HT-29 (cell line): ENCODE measurements at places on chromosomes 4 and X. TPM values are rescaled to one million over a fixed set of nuclear protein-coding genes. Genes with fewer than 3 reads are reported as not detected.

DNA sequence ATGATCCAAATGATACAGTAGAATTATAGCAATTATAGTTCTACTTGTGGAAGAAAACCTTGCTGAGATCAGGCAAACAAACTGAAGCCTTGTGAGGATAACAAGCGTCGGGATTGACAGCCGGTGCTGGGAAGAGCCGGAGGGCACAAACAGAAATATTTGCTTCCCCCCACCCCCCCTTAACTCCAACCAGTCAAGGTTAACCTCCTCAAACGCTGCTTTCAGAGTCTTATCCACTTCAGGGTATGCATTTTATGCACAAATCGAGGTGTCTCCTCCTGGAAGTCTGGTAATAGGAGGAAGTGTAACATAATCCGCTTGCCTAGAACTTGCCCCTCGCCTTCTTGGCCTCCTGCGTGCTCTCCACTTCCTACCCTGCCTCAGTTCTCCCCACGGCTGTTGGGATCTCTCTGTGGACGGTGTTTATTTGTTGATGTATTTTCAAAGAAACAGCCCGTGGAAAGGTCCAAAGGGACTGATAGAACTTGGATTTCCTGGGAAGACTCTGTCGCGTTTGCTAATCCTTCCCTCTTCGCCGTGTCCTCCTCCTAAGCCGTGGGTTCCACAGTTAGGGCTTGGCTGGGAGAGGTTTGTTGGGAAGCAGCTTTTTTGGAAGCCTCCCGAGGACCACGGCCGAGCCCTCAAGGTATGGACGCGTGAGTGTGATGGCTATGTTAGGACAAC, 4.1 kb upstream of the ARX start:
- no peak for DNase-seq

- DNase-seq = no peak
Observed at GRCh38 chrX:38803243-38803587, 2.0 kb downstream of the MID1IP1 start.

The QRFPR gene
- total RNA-seq = not detected in 2 replicates

GRCh38 chr4:86055898-86056297, 304.0 kb downstream of the MAPK10 start:
- no peak for DNase-seq

DNA sequence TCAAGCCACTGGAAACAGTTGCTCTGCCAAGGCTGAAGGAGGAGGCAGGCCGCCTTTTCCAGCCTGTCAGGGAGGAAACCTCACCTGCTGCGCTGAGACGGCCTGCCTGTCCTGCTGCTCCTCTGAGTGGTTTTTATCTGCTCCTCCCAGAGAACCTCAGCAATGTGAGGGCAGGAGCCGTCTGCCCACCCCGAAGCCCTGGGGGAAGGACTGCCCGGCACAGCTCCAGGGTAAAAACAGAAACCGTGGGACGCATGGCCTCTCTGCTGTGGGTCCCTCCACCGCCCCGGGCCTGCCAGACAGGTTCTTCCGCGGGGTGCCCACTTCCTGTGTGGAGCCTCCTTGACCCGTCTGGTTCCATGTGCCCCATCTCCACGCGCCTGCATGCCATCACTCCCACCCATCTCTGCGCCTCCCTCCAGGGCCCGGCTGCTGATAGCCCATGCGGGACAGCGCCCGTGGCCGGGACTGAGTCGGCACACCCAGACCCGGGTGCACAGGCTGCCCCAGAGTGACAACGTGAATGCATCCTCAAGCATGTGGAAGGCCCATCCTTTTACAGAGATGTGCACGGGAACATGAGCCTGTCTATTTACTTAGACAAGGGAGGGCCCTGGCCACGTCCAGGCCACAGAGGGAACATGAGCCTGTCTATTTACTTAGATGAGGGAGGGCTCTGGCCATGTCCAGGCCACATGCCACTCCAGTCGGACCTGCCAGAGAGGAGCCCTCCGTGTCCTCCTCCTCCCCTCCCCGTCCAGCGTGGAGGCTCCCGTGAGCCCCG, 4.0 kb upstream of the SLC49A3 start:
- DNase-seq = no peak

- DNase-seq = no peak
Observed at GRCh38 chr4:1227816-1228215, 21.1 kb downstream of the CTBP1 start.

GRCh38 chrX:121052122-121052521, 4.7 kb downstream of the GLUD2 start:
- DNase-seq = no peak

The ATP8A1 gene
- 0.68 and 0.69 TPM in 2 replicates for total RNA-seq

GRCh38 chr4:7472442-7473013, 37.8 kb upstream of the PSAPL1 start:
- DNase-seq = no peak

The PDZD11 gene
- 43.1 and 52.3 TPM in 2 replicates for total RNA-seq
